ENCODE measurements at places on chromosomes 5 and 9.

DNA sequence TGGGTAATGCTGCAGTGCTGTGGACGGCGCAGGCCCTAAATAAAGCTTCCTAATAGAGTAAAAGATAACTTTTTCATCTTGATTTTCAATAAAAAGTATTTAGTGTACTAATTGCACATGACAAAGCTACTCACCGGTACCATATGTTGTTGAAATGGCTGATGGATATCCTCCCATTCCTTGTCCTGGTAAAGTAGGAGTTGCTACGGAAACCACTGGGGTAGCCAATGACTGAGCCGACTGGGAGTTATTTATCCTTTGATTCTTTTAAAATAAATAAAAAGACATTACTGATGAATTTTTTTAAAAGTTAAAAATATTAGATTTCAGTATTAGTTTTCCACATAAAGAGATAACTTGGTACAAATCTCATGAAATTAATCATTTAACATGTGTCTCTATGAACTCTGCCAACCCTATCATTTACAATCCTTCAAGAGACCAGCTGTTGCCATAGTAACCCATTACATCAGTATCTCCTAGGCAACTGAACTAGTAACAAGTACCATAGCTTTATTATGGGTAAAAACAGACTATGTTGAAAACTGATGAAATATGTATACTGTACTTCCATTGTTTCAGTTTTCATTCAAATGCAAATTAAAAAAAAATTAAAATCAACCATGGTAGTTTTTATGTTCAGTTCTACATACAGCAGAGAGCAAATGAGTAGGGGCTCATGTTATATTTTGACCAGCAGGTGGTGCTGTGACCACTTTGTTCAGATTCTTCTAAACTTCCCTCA is 153.7 kb downstream of the MEF2C start:
- DNase-seq = peak; percentile 23

- no peak for DNase-seq
These were observed 694 bp upstream of the UAP1L1 start for GRCh38 chr9:137076636-137077009.

DNA sequence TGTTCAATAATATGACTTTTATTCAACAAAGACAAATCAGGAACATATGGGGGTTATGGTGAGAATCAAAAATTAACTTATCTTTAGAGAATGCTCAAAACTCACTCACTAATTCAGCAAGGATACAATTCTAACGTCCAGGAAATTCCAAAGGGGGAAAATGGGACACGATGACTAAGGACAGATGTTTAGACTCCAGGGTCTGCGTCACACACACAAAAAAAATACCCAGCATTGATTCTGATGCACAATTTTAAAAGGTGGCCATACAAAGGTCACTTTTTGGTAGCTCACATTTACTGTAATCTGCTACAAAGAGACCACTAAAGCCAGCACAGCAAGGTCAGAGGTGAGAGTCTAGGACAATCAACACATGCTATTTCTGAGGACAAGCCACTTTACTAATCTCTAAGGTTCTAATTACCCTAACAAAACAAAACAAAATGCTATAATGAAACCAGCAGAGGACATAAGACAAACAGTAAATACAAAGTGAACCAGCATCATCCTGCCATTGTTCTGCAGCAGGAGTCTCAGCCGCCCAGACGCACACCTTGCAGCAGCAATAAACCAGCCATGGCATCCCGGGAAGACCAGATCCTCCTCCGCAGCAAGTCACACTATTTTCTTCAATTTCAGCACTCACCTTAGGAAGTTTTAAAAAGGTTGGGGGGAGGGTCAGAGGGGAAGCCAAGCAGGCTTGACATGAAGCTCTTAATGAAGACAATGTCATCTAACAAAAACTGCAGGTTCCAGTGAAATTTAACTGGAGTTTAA is 57.8 kb downstream of the TTC39B start:
- no peak for DNase-seq

GRCh38 chr5:56433039-56433617 is 200.0 kb upstream of the ANKRD55 start:
- no peak for DNase-seq

DNA sequence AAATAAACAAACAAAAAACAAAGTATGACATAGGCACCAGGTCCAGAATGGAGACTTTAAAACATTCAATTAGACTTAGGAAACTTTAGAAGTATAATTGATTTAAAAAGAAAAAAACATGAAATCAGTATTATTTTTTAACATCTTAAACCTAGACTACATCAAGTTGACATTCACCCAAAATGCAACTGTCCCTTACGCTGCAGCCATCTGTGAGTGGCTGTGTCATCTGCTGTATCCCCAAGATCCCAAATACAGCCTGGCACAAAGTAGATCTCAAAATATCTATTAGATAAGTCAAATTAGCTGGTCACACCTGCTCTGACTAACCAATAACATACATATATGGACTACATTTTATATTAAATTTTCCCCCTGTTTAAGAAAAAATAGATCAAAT is 7.8 kb downstream of the TTLL11 start:
- DNase-seq = no peak
